ENCODE measurements at places on chromosomes 3 and 15.

- DNase-seq, result no peak
These were observed 100.8 kb upstream of the TNFAIP8L3 start for GRCh38 chr15:51195459-51195858.

DNA sequence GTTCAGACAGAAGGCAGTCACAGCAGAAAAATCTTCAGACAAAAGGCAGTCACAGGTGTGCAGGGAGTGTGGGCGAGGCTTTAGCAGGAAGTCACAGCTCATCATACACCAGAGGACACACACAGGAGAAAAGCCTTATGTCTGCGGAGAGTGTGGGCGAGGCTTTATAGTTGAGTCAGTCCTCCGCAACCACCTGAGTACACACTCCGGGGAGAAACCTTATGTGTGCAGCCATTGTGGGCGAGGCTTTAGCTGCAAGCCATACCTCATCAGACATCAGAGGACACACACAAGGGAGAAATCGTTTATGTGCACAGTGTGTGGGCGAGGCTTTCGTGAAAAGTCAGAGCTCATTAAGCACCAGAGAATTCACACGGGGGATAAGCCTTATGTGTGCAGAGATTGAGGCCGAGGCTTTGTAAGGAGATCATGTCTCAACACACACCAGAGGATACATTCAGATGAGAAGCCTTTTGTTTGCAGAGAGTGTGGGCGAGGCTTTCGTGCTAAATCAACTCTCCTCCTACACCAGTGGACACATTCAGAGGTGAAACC lies 27.6 kb downstream of the ZNF589 start:
- peak; percentile 58 for DNase-seq

DNA sequence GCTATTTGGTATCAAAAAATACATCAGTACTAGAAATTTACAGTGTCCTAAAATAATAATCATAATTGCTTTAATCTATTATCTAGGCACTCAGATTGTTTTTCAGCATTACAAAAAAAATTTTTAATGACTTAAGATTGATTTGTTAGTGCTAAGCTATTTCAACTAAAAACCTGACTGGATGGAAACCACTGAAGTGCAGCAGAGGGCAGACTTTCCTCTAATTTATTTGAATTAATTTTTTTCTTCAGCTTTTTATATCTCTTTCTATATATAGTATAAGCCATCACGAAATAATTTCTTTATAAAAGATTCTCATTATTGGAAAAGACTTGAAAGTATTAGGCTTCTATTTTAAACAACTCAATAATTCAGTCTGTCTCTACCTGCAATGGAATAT lies 131.4 kb downstream of the IQCH start:
- no peak for DNase-seq

DNA sequence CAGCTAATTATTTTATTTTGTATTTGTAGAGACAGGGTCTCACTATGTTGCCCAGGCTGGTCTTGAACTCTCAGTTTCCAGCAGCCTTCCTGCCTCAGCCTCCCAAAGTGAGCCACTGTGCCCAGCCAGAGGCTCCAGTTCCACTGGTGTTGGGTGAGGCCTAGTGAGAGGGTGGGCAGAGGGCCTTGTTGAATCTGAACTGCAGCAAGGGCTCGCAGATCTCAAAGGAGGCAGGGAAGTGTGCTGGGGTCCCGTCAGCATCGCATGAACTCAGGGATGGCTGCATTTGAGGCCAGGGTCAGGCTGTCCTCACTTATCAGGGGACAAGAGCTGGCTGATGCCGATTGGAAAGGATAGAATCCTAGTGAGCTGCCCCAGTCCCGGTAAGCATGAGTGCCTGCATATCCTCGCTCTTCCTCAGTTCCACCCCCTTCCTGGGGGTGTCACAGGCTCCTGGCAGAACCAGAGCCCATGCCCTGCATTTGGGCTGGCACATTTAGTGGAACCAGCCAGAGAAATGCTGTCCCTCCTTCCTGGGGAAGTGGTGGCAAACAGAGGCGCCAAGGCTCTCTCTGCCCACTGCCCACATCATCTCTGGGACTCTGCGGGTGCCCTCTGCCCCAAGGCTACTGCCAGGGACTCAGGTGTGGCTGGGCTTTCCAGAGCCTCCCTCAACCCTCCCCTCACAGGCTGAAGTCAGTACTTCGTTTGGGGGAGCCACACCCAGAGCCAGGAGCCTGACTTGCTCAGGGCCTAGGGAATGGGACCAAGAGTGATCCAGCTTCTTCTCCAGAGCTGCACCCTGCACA lies 24.1 kb downstream of the ALS2CL start:
- no peak for DNase-seq

DNA sequence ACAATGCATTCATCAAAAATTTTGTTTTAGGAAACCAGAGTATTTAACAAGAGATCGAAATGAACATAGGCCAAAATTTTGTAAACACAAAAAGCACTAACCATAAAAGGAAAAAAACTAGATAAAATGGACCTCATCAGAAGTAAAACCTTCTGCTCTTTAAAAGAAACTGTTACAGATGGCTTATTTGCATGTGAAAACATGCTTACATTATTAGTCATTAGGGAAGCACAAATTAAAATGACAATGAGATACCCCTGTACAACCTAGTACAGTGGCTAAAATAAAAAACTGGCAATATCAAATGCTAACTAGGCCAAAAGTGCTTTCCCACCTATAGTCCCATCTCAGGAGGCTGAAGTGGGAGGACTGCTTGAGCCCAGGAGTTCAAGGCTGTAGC lies 19.3 kb downstream of the UBR1 start:
- no peak for DNase-seq

GRCh38 chr15:41417418-41418195 lies 712 bp downstream of the RTF1 start:
- DNase-seq, result no peak

DNA sequence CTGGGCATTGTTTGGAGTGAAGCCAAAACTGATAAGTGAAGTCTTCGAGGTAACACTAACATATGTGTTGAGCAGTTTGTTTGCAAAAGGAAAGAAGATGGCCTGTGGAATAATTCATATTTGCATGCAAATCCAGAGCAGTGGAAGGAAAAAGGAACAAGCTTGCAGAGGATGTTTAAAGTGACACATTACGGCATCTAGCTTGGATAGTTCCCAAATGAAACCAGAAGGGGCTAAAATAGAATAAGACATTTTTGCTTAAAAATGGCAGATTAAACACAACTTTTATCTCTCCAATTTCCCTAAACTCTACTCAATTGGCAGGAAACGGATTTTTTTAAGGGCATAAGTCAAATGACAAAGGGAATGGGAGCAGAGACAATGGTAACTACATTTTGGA lies 25.4 kb upstream of the RYK start:
- DNase-seq, result no peak

- no peak for DNase-seq
These were observed 137.8 kb upstream of the MYRIP start for GRCh38 chr3:39671600-39671999.

- DNase-seq, result no peak
These were observed 6.4 kb downstream of the MAP6D1 start for GRCh38 chr3:183818706-183819624.

DNA sequence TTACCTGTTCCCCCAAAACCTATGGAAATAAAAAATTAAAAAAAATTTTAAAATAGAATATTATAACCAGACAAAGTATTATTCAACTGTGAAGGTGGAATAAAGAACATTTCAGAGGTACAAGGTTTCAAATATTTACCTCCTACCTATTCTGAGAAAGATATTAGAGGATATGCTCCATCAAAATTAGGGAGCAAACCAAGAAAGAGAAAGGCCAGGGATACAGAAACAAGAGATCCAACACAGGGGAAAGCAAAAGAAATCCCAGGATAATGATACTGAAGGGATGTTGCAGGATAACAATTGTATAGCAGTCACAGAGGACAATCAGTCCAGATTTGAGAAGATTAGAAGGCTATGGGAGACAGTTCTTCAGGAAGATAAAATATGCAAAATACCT lies 22.4 kb downstream of the BCL2L10 start:
- DNase-seq, result no peak

DNA sequence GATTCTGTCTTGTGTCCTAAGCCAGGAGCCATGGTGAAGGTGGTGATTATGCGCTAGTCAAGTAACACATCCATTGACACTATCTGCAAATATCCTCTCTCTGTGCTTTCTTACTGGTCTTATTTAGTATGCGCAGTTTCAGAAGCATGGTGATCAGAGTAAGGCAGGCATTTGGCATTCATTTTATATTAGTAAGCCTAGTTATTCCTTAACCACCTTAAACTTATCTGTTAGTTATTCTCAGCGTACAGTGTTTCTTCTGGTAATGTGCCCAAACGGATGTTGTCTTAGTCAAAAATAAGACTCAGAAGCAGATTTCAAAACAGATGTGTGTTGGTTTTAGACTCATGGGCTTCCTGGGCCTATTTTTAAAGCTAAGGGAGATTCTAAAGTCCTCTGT lies 329.2 kb downstream of the GRM7 start:
- no peak for DNase-seq

DNA sequence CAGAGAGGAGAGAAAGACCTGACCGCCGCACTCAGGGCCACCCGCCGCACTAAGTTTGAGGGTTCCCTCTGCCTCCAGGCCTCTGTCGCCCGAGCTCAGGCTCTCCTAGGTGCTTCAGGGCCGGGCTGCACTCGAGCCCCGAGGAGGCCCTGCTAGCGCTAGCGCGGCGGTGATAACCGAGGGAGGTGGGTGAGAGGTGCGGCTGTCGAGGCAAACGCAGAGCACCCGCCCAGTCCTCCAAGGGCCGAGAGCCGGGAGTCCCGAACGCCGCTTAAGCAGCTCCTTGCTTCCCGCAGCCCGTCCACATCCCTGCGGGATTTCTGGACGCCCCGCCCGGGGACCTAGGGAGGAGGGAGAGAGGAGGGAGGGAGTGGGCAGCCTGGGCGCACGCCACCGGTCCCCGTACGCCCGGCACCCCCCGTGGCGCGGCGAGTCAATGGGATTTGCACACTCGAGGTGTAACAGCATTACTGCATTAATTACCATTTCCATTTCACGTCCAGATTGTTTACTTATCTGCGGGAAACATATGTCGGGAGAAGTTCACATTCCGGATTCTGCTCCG lies 6.8 kb downstream of the SOX14 start:
- DNase-seq, result no peak

- DNase-seq, result no peak
These were observed 365.6 kb downstream of the TIGIT start for GRCh38 chr3:114659109-114660061.

DNA sequence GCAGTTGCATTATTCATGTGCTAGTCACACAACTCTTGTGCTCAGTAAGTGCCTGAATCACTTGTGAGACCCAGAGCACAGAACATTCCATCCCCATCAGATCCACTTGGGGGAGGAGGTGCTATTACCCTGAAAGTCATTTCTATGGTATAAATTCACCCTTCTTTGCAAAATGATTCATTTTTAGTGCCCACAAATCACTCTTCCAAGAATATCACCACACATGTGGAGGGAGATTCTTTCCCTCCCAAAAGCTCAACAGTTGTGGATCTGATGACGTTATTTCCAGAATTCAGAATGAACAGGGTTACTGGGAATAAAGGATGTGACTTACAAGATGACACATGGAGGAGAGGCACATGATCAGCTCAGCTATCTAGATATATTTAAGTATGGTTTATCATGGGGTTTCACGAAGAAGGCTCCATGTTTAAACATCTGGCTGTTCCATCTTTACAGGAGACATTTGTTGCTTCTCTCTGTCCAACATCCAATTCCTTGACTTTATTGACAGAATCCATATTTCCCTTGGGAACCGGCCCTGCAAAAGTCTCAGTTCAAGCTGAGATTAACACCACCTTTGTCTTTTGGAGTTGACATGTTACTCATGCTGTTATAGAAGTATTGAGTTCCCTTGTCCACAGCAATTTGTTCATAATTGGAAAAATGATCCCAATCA lies 214.2 kb upstream of the PROK2 start:
- no peak for DNase-seq

- no peak for DNase-seq
These were observed 166.1 kb downstream of the PYDC2 start for GRCh38 chr3:191627064-191627463.
